ENCODE measurements at places on chromosomes 1 and 21.

- no peak for DNase-seq
These were observed 133.4 kb upstream of the ERRFI1 start for GRCh38 chr1:8159470-8160024.

DNA sequence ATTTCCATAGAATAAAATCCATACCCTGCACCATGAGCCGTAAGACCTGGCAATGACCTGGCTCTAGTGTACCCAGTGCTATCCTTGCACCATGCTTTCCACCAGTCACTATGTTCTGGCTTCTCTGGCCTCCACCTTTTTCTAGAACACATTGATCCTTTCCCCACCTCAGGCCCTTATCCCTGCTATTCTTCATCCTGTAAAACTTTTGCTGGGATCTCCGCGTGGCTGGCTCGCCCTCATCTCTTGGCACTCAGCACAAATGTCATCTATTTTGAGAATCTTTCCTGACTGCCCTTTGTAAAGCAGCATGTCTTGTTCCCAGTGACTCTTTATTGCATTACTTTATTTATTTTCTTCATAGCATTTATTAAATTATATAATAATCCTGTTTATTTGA, 169.8 kb upstream of the B3GALT2 start:
- DNase-seq, result no peak

DNA sequence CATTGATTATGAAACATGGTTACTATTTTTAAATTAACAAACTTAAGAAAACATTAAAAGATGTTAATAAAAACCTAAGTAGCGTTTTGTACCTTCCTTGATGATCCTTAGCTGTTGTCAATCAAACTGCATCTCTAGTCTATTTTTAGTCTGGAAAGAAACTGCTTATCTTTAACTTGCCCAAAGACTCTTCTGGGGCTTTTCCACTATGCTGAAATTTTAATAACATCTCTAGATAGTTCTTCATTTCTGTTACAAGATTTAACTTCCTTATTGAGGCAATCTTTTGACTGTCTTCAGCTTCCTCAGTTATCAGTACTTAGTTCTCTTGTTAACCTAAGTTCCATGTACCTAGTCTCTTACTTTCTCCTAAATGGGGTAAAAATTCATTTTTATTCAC, 135.9 kb upstream of the HMCN1 start:
- no peak for DNase-seq

- DNase-seq, result peak; percentile 50
These were observed at the start of gene RGS18 for GRCh38 chr1:192158181-192158580. Gene RGS18 (plus strand): TSS chr1:192158462. CDS start chr1:192158638, 176 bp downstream.

DNA sequence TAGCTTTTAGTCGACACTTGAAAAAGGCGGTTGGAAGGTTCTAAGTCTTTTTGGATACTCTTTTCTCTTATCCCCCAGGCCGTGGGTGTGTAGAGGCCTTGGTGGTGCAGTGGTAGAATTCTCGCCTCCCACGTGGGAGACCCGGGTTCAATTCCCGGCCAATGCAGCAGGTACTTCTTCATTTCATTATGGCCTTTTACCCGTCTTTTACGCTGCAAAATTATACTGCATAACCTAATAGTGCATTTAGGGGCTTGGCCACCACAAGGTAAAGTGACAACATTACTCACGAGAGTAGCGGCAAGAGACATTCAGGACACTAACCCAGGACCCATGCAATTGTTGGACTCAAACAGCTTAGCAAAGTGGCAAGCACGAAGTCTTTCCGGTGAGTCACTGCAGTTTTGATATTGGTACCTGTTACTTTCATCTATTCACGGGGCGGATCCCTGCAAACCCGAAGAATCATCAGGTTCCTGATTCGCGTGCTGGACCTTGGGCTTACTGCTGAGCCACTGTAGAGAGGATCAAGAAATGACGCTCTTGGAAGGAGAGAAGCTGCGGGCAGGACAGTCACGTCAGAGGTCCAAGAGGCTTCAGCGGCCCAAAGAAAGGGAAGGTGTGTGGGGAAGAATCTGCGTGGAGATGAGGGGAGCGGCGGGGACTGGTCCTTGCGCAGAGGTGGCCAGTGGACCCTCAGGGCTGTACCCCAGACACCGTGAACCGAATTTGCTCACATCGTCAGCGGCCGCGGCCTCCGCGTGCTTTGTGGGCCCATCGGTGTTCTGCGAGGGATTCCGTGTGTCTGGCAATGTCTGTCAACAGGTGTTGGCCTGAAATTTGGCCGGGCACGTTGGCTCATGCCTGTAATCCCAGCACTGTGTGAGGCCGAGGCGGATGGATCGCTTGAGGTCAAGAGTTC, 12.9 kb upstream of the RNU1-4 start:
- no peak for DNase-seq

DNA sequence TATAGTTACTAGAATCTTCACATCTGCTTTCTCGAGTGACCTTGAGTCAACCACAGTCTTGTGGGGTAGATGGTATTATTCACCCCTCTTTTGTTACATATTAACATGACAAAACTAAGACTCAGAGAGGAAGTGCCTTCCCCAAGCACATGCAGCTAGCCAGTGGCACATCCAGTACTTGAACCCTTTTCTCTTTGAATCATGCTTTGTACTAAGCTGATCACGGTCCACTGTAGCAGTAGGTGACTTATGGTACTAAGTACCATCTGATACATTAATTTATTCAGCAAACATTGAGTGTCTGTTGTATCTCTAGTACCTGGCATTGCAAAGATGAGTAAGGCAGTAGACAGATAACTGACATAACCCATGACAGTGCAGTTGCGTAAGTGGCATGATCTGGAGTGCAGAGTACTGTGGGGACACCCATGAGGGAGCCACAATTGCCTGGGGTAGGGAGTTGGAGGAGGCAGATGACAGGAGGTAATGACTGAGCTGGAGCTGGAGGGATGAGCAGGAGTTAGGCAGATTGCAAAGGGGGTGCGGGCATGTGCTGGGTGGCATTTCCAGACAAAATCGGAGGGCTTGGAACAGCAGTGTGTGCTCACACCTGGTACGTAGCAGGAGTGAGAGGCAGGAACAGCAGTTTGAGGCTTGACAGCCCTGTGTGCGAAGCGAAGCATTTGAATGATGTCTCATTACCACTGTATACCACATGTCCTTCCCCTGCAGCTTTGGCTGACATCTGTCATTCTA, 29.8 kb downstream of the UCK2 start:
- peak; percentile 21 for DNase-seq

DNA sequence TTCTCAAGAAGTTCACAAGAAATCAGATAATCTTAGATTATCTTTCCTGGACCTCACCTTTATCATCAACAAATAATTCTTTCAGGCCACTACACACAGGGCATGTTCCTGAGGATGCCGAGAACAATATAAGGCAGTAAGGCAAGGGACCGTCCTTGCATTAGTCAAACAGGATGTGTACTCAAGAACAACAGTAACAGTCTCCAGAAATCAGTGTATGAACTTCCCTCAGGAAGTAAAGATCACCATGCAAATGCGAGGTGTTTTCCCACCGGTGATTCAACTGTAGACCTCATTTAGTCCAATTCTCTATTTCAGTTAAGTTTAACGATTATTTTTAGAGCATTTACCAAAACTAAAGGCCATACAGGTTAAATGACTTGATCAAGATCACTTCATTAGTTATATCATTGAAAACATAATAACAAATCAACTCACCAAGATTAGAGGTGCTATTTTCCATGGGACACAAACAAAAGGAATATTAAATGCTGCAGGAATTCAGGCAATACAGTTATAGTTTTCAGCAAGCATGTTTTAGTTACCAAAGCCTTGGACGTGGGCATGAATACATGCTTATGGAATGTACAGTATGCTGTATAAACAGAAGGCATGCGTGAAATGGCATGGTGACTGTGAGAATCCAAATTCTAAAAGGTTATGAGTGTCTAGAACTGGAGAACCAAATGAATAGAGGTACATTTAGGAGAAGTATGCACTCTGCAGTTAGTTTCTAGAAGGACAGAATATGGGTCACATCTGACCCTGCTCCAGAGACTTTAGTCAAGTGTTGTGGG, 145.2 kb downstream of the TNR start:
- DNase-seq, result no peak

GRCh38 chr1:149931212-149931790, 3.7 kb upstream of the SF3B4 start:
- DNase-seq, result no peak

DNA sequence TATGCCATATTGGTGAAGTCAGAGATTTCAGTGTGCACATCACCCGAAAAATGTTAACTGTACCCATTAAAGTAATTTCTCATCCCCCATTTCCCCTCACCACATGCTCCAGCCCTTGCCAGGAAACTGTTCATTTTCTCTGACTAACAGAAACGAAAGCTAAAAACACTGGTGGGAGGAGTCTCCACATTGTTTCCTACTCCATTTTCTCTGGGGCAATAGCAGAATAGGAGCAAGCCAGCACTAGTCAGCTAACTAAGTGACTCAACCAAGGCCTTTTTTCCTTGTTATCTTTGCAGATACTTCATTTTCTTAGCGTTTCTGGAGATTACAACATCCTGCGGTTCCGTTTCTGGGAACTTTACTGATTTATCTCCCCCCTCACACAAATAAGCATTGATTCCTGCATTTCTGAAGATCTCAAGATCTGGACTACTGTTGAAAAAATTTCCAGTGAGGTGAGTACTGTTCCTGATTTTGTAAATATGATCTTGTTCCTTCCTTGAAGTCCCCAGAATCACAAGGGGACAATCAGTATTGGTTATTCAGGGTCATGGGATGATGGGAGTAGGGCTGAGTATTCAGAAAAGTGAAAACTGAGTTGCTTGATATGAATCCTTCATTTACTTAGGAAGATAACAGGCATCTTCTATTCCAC, at the start of gene IFI16:
Gene IFI16, plus strand, starts transcription at position 204 of the 658 bp plus-strand sequence. CDS start 4,774 bp downstream, outside the sequence.
- DNase-seq, result peak; percentile 75
